ENCODE measurements at places on chromosomes 4 and X.
A peak's percentile ranks its signal among the peaks of the same experiment; 100 is the strongest.

- no peak for DNase-seq
Observed at GRCh38 chrX:139560221-139560620, 29.7 kb downstream of the F9 start.

GRCh38 chr4:54542540-54543041 lies 115.2 kb upstream of the KIT start:
- DNase-seq, result no peak

GRCh38 chr4:125505621-125506020 lies 190.9 kb downstream of the FAT4 start:
- no peak for DNase-seq

DNA sequence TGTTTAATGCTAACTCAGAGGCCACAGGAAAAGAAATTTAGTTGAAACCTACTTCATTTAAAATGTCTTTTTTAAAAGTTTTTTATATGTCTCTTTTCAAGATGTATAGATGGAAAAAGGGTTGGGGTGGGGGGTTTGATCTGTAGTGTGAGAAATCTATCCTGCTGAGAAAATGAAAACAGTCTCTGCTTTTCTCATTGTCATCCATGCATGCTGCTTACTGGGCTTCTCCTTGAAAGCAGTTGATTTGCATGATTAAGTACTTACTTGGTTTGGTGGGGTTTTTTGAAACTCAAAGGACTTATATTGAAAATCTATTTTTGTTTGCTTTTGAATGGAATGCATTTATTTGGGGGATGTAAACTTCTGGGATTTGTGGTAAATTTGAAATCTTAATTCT lies 313.6 kb upstream of the DKK2 start:
- DNase-seq, result no peak

GRCh38 chr4:85152480-85152879 lies 186.0 kb upstream of the WDFY3 start:
- no peak for DNase-seq

GRCh38 chr4:14247767-14248166 lies 620.2 kb upstream of the BOD1L1 start:
- no peak for DNase-seq

- no peak for DNase-seq
Observed at GRCh38 chrX:20394451-20394850, 127.7 kb upstream of the RPS6KA3 start.

GRCh38 chr4:123250843-123251242 lies 145.8 kb upstream of the SPRY1 start:
- no peak for DNase-seq

DNA sequence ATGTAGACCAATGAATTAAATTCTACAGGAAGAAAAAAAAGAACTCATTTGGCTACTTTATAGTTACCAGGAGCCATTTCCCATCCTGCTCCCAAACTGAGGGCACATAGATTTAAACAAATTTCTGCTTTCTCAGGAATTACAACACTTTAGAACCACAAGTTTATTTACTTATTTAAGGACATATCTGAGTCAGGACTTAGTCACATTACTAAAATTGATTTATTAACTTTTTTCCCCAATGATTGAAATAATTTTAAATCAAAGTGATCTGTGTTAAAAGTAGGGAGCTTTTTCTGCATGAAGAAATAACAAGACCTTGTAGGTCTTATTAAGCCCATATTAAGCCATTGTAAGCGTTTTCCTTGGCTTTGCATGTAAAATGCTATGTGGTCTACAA lies 291.0 kb upstream of the HAND2 start:
- DNase-seq, result no peak

GRCh38 chrX:13647709-13648212 lies 5.2 kb upstream of the TCEANC start:
- no peak for DNase-seq

- DNase-seq, result no peak
Observed at GRCh38 chrX:107849747-107850421, 24.2 kb downstream of the MID2 start.

- no peak for DNase-seq
Observed at GRCh38 chr4:65337371-65337770, 332.9 kb downstream of the EPHA5 start.

- no peak for DNase-seq
Observed at GRCh38 chrX:155966876-155967275, 30.6 kb upstream of the IL9R start.

DNA sequence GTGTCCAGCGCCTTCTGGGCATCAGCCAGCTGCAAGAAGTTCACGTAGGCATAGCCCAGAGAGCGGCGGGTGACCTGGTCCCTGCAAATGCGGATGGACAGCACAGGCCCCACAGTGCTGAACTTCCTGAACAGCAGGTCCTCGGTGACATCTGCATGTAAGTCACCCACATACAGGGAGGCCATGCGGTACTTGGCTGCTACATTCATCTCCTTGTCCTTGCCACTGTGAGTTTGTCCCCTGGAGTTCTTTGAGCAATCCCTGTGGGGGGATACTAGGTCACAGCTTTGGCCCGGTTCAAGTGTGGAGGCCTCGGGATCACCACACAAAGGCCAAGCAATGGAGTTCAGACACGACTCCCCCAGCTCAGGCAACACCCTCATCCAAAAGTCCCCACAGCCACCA lies 776 bp downstream of the PABPC4L start:
- no peak for DNase-seq

DNA sequence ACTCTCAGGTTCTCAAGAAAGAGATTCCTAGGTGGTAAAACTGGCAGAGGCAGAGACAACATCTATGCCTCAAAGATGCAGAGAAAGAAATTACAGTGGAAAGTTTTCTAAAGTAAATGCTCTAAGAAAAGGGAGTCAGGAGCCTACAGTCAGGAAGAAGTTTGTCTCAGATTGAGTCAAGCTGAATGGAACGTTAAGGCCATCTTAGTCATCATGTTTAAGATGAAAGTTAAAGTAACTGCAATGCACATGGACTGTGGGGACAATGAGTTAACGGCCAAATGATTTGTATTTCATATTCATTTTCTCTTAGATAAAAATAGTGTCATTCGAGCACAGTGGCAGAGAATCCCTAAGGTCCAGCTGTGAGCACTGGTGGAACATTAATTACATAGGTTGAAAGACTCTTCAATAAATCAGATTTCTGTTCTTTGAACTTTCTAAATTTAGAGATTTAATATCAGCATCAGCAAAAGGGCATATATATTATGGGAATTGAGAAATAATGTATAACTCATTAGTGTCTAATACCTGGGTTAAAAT lies 384.6 kb downstream of the DTHD1 start:
- no peak for DNase-seq

DNA sequence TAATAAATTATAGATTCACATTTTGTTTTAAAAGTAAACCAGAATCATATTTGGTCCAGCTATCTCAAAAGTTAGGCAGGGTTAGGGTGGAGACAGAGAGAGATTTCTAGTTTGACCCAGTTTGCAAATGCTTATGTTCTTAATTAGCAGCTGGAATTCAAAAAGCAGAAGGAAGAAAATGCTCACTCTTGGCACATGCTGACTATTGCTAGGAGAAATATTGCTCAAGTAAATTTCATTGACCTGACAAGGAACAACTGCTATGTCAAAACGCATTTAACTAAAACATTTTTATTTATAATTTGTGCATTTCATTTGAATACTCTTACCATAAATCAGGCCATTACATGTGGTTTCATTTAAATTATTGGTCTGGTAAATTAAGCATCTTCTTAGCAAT lies 131.8 kb downstream of the GLRA3 start:
- no peak for DNase-seq

DNA sequence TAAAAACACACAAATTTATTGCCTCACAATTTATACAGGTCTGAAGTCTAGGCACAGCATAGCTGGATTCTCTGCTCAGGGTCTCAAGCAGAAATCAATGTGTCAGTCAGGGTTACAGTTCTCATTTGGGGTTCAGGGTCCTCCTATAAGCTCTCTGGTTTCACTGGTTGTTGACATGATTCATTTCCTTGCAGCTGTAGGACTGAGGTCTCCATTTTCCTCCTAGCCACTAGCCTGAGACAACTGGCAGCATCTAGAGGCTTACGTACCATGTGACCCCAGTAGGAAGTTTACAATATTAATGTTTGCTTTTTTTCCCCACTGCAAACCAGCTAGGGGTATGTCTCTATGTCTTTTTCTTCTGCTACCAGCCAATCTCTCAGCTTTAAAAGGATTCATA lies 102.5 kb downstream of the CPEB2 start:
- DNase-seq, result no peak

- DNase-seq, result no peak
Observed at GRCh38 chrX:71998836-71999509, 88.3 kb downstream of the NHSL2 start.

- DNase-seq, result no peak
Observed at GRCh38 chr4:87067124-87067885, 132.5 kb downstream of the AFF1 start.

DNA sequence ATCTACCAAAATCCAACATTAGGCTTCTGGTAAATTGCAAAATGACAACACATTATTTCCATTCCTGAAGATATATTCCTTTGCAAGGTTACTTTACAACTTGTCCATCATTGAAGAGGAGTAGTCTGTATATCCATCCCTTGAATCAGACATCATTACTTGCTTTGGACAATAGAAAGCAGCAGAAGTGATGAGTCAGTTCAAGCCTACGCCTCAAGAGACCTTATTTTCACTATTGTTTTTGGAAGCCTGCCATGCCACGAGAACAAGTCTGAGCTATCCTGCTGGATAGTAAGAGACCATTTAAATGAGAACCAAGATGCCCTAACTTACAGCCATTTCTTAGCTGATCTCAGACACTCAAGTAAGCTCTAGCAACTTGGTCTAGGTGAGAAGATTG lies 246.0 kb upstream of the HHIP start:
- DNase-seq, result no peak

- no peak for DNase-seq
Observed at GRCh38 chr4:29565256-29565655, 1154.9 kb upstream of the PCDH7 start.

- no peak for DNase-seq
Observed at GRCh38 chr4:3639613-3640586, 107.7 kb upstream of the LRPAP1 start.

DNA sequence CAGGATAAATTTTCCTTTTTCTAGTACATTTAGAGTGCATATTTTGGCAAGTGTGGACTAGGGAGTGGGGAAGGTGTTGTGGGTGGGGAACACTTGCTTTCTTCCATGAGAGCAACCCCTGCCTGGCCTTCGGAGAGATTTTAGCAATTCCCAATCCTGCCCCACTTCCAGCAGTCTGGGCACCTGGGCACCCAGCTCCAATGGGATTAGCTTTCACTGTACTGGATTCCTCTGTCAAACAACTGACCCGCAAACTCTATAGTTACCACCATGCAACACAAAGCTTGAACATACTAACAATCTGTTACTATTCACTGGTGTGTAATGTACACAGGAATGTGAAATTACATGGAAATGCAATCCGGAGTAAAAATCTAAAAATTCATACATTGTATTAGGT lies 50.3 kb downstream of the SH3RF1 start:
- DNase-seq, result no peak

DNA sequence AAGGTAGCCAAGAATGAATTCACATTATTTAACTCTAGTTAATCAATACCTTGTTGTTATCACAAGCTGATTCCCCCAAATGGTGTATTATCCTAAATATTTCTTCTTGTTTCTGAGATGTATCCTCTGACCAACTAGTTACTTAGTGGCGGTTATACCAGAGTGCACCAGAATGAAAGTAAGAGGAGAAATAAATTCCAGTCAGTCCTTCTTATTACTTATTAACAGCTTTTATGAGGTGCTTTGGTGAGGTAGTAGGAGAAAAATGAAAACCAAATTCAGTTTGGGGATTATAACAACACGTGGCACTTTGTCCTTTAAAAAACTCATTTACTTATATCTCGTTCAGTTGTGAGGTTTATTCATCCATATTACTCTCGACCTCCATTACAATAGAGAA lies 101.9 kb downstream of the AMMECR1 start:
- DNase-seq, result no peak

- DNase-seq, result no peak
Observed at GRCh38 chrX:124030520-124030919, 69.0 kb downstream of the STAG2 start.

- no peak for DNase-seq
Observed at GRCh38 chr4:142713282-142714030, 132.6 kb downstream of the INPP4B start.

DNA sequence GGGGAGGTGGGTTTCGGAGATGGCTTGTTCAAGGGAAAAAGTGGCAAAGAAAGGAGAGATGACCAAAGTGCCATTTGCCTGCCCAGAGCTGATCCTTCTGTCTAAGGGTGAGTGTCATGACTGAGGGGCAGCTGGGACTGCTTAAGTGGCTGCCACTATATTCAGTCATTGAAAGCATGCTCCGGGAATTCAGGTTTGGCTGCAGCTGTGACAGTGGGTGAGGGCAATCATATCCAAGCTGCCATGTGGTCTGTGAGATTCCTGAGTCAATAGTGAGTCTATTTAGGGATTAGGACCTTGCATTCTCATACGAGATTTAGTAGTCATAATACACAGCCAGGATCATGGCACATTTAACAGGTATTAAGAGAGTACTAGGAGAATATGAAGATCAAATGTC lies 138.8 kb upstream of the BANK1 start:
- no peak for DNase-seq

DNA sequence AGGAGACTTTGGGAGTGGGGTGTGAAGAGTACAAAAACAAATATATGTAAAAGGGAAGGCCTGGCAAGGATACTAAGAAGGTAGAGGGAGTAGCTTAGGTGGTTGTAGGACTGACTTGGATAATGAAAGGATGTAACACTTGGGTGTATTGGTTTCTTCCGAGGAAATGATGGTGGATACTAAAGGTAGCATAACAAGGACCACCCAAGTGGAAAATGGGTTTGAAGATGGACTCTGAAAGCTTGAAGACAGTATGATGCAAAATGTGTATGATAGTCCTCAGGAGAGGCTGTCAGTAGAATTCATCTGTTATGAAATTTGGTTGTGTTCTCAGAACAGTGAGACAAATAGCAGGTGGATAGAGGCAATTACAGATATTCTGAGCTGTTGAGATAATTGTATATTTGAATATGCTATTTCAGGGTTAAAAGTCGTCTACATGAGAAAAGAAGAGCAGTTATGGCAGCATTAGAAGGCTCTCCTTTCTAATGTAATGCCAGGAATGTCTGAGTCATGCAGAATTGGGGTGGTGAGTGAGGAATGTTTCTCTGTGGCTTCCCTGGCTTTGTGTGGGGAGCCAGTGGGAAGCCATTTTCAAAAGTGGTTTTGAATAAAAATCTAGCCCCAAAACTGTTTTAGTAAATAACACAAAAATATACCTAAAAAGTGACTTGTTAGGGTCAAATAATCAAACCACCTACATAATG lies 75.6 kb downstream of the FHIP1A start:
- peak; percentile 3 for DNase-seq

GRCh38 chr4:181959121-181959520 lies 284.1 kb upstream of the TENM3 start:
- no peak for DNase-seq

DNA sequence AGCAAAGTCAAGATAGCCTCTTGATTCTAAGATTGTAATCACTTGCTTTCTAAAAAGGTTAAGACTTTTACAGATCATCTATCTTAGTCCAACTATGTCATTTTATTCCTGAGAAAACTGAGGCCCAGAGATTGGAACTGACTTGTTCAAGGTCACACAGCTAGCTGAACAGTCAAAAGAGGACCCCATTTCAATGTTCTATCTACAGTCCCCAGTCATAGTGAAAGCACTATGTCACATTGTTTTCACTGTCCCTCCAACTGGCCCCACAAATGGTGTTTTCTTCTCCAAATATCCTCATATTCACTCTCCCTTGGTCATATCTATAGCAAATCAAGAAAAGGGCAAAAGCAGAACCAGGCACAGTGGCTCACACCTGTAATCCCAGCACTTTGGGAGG lies 145.2 kb downstream of the OPHN1 start:
- DNase-seq, result no peak
